ENCODE measurements at places on chromosomes 2 and 18.

DNA sequence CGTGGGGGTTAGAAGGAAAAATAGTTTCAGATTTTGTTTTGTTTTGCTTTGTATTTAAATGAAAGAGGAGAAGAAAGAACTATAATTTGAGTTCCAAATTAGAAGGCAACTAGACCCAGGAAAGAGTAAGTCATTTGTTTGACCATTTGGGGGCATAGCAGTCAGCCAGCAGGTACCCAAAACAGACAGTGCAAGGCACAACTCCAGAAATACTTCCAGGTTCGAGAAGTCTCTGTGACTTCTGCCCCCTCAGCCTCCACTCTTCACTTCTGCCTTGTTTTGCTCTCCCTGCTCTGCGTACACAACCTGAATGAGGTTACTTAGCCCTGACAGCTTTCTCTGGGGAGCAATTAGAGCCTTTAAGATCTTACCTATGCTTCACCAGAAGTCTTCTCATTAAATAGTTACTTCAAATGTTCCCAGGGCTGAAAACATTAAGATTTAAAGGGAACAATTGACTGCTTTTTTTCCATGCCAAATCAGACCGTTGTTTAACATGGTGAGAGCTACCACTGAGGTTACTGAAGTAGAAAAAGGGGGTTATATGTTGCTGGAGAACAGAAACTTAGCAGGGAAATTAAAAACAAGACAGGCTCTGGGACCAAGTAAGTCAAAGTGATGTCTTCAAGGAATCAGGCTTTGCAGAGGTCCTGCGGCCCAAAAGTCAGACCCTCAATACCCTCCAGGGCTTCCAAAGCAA lies 216.9 kb downstream of the BCL11A start:
- no peak for DNase-seq

- DNase-seq, result peak; percentile 60
Measured at GRCh38 chr2:201127570-201127969, 11.6 kb downstream of the CFLAR start.

DNA sequence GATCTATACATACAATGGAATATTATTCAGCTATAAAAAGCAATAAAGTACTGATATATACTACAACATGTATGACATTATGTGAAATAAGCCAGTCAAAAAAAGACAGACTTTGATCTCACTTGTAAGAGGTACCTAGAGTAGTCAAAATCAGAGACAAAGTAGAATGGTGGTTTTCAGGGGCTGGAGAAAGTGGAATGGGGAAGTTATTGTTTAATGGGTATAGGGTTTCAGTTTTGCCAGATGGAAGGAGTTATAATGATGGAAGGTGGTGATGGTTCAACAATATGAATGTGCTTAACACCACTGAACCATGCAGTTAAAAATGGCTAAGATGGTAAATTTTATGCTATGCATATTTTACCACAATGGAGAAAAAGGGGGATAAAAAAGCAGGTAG lies 6.3 kb downstream of the COBLL1 start:
- DNase-seq, result no peak

DNA sequence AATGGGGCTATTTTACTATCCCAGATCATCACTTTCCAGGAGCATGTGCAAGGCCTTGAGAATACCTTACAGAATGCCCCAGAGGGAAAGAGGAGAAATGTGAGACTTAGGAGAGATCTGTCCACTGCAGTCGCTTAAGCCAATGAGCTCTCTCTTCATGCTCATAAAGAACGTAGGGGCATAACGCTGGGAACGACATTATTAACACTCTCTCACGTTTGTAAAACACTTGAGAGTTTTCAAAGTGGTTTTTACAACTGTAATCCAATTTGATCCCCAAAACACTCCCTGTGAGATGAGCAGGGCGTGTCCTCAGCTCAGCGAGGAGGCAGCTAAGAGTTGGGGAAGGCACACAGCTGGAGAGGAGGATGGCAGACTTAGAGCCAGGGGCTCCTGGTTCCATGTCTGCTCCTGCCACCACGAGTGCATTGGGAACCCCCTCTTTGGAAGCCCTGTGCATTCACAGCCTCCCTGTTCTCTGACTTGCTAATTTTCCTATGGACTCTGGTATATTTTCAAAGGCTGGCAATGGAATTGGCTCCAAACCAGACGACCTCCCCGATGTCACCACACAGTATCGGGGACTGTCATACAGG lies 97.4 kb downstream of the PLB1 start:
- DNase-seq, result peak; percentile 47

DNA sequence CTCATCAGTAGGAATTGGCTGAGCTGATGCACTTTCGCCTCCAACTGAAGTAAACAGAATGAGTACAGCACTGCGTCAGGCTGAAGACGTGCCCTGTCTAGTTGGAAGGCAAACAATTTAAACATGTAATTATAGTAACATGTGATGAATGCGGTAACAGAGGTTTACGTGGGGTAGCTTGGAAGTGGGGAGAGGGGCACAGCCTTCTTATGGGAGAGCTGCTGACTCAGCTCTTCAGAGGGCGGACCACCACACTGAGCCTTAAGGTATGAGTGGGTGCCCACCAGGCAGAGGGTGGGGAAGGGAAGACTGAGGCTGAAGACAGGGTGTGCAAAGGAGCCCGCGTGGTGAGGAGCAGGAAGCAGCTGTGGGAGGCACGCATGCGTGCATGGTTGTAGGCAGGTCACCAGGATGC lies 6.2 kb upstream of the EHD3 start:
- DNase-seq, result no peak
